ENCODE measurements at places on chromosomes 5 and 9. TPM values are rescaled to one million over a fixed set of nuclear protein-coding genes. Genes with fewer than 3 reads are reported as not detected.

PGM5 gene
- not detected for total RNA-seq

ZBTB26 gene
- 5.8 TPM for total RNA-seq

SPINK4 gene
- total RNA-seq: not detected

CTSV gene
- 82.2 TPM for total RNA-seq

HMCN2 gene
- 8.6 TPM for total RNA-seq

RASGRF2 gene
- 11.3 TPM for total RNA-seq

PCDHGA5 gene
- total RNA-seq: 1.1 TPM

WDR70 gene
- total RNA-seq: 38.1 TPM

CD274 gene
- not detected for total RNA-seq

AFAP1L1 gene
- 2.0 TPM for total RNA-seq

RGS7BP gene
- 0.31 TPM for total RNA-seq

MARCOL gene
- not detected for total RNA-seq

CARD6 gene
- total RNA-seq: 0.22 TPM

ACOT12 gene
- total RNA-seq: not detected

GRCh38 chr5:136814619-136815378 is 449.5 kb upstream of the TRPC7 start:
- no peak for DNase-seq

GRCh38 chr5:164203581-164204225 is 698.3 kb downstream of the MAT2B start:
- DNase-seq: no peak

- no peak for DNase-seq
Observed at GRCh38 chr9:116423149-116423548, 264.0 kb upstream of the TRIM32 start.

GRCh38 chr5:125891061-125891725 is 532.0 kb upstream of the GRAMD2B start:
- no peak for DNase-seq

GRCh38 chr5:132688536-132689339 is 14.9 kb downstream of the IL4 start:
- DNase-seq: no peak

- DNase-seq: no peak
Observed at GRCh38 chr9:14107977-14108376, 206.0 kb downstream of the NFIB start.

DNA sequence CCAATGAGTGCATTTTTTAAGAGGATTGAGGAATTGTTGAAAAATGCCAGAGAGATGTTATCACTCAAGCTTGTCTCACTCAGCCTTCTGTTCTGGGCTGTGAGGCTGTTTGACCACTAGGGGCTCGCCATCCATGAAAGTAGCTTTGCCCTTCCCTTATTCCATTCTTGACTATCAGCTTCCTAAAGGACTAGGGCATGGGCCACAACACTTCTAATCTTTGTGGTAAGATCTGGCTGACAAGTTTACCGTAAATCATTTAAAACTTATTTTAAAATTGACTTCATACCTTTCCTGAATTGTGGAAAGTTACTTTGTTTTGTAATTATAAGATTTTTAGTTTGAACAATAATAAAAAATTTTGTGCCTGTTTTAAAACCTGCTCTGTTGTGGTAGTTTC is 49.5 kb downstream of the TJP2 start:
- peak; percentile 79 for DNase-seq

DNA sequence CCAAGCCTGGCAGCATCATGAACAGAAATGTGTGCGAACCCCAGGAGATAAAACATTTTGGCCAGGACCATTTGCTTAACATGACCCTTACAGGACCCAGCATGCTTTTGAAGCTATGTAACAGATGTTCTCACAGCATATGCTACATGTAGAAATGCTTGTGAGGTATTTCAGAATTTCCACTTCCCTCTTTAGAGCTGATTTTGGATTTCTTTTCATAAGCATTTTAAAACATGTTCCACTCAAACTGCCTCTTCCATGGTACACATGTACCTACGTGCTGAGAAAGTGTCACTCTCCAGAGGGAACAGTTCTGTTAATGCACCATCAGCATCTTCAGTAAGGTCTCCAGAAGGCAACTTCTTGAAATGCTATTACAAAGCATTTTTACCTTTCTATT is 15.7 kb upstream of the TSSK1B start:
- no peak for DNase-seq

- DNase-seq: no peak
Observed at GRCh38 chr5:73339051-73339575, 109.5 kb downstream of the FOXD1 start.

GRCh38 chr9:109316207-109316640 is 4.6 kb downstream of the EPB41L4B start:
- no peak for DNase-seq

GRCh38 chr5:36741128-36741527 is 134.7 kb downstream of the SLC1A3 start:
- DNase-seq: no peak

- DNase-seq: no peak
Observed at GRCh38 chr5:31935496-31936369, 238.4 kb downstream of the GOLPH3 start.

DNA sequence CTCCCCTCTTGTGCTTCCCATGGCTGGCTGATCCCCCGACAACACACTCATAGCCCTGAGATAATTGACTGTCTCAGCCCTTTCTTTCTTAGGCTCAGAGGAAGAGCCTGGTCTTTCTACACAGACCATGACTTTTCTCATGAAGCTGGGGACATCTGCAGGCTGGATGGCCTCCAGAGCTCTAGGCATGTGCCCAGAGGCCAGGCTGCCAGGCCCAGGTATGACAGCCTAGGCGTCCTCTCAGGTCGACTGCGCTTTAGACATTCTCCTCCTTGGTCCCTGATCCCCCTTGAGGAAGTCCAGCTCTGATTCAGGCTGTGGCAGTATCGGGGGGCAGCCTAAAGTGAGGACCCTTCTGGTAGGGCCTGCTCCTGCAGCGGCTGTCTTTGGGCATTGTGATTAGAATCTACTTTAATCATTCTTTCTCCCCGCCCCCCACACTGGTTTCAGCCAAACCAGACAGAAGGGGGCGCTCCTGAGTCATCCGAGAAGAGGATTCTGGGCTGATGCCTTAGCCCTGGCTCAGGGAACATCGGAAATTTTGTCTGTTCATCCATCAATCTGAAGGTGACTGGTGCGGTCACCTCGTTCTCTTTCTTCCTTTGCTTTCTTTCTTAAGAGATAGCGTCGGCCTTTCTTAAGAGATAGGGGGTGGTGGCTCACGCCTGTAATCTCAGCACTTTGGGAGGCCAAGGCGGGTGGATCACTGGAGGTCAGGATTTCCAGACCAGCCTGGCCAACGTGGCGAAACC is 66.5 kb upstream of the HSPA9 start:
- DNase-seq: peak; percentile 86

DNA sequence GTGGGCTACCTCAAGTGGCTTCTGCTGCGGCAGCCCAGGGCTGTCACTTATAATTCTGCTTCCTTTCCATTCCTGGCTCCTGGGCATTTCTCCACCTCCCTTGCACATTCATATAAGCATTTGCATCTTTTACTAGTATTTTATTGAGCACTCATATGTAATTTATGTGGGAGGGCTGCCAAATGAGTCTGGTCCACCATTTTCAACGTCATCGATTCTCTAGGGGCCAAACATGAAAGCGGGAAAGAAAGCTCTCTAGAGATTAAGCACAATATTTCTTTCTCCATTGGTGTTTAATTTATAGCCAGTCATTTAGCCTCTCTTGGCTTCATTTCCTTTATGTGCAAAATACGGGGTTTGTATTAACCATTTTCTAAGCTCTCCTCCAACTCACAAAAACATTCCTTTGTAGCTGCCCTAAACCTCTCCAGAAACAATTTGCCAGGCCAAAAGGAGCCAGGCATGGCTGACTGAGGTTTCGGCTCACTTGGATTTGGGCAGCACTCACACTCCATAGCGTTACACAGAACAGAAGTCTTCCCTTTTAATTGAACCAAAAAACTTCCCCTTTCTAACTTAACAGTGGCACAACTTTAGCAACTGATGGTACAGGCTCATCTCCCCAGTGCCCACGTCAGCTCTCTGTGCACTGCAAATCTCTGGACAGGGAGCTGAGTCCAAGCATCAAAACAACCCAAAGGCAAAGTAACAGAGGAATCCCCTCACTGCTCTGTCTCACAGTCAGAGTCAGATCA is 183.5 kb downstream of the ROR2 start:
- DNase-seq: no peak

DNA sequence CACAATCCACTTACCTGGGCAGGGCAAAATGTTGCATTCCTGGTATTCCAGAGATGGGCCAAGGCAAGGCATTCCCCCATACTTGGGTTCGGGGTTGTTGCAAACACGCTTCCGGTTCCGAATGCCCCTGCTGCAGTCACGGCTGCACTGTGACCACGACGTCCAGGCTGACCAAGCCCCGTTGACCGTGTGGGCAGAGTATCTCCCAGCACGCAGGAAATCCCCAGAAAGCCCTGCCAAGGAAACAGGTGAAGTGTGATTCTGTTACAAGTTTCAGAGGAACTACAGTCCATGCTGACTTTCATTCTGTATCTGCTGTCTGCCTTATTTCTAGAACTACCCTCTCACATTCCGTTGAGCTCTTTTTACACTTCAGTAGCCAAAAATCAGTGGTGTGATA is 483.0 kb downstream of the SEMA5A start:
- no peak for DNase-seq

DNA sequence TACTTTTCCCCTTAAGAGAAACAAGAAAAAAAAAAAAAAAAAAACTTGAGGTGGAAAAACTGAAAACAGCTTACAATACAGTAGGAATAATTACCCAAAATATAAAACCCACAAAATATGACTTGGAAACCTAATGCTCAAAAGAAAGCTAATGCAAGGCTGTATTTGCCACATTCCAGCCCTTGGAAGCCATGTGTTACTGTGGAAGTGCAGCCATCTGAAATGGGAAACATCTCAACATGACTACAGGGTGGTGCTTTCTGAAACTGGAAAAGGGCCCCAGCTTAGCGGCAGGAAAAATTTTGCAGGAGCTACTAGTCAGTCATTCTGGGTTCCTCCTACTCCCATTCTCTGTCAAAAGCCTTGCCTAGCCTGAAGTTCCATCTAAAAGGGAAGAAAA is 20.4 kb downstream of the CDK5RAP2 start:
- no peak for DNase-seq

DNA sequence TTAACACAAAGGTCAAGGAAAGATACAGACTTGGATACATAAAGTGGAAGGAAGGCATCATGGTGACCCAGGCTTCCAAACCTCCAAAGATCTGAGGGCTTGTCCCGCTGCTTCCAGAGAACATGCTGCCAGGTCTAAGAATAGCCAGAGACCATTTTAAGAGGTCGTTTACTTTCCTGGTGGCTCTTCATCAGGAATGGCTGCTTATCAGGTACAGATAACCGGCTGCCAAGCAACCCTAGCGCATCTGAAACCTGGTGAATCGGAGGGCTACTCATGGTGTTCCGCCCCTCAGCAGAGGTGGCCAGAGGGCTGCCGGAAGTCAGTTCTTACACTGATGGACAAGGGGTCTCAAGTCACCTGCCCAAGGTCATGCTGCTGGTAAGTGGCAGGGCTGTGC is 251.3 kb upstream of the DAP start:
- DNase-seq: no peak

DNA sequence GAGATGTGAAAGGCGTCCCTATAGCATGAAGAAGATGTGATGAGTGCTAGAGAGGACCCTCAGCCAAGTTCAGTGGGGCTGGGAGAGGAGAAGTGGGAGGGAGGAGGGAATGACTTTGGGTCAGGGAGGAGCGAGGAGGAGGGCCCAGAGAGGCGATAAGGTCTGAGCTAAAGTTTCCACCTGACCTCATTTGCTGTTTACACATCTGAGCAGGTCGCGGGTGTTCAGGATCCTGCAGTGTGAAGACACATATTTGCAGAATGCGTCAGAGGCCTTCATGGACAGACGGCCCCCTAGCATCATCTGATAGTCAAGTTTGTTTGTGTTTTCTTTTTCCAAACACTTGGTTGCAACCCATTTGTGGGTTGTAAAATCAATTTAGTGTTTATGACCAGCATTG is 18.9 kb upstream of the IGFBPL1 start:
- DNase-seq: no peak

DNA sequence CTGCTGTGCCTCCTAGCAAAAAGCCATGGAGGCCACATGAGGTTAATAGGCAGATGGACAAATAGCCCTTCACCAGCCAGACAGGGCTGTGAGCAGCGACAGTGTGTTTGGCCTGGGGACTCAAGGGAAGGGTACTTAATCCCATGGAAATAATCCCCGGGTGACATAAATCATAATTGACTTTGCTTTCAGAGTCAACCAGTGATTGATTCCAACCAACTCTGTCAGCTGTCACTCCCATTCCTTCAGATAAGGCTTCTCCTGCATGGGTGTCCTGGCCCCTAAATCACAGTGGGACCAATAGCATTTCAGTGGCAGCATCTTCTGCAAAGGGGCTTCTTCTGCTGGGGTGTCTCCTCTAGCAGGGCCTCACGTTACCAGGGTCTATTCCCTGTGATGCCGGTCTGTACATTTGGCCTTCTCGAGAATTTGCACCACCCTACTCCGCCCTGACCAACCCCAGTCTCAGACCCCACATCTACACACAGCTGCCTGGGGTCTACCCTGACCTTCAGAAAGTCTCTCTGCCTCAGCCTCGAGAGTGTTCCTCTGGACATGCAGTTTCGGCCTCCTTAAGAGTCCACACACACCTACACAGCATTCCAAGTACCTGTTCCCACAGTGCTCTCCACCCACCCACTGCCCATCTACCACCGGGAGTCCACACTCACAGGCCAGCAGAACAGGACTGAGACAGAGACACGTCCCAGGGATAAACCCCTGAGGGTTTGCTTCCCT is 3.7 kb downstream of the CLTB start:
- DNase-seq: no peak

GRCh38 chr9:101849102-101849707 is 110.8 kb upstream of the GRIN3A start:
- no peak for DNase-seq

DNA sequence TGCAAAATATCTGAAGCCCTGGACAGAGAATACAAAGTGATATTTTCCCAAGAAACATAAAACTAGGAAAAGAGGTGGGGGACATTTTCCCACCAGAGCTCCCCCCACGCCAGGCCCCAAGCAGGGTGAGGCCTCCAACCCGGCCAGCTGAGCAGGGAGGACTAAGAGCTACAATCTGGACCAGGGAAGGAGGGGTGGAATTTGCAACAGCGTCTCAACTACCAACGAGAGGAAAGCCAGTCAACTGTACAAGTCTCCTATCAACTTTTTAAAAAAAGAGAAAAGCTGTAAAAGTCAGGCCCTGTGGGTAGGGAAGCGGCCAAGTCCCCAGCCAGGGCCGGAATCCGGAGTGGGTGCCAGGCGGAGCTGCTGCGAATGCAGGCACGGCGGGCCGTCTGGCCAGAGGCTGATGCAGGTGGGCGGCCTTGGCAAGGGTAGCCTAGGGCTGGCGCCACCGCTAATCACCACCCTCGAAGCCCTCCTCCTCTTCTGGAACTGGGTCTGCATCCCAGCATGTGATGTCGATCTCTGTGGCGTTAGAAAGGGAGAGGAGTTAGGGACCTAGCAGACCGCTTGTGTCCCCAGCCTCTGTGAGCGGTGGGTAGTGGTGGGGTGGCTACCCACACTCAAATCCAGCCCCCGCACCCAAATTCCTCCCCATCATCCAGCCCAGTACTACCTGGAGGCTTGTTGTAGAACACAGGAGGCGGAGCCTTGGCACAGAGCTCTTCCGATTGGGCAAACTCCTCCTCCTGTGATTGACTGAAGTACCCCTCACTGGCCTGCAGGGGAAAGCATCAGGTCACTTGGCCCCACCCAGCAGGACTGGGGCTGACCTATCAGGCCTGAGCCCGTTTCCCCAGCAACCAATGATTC is 10.6 kb downstream of the PRR7 start:
- DNase-seq: peak; percentile 99

GRCh38 chr9:93673839-93674334 is 97.5 kb downstream of the PHF2 start:
- DNase-seq: peak; percentile 20

- DNase-seq: no peak
Observed at GRCh38 chr5:143543358-143544255, 140.1 kb upstream of the NR3C1 start.

GRCh38 chr5:17860660-17861315 is 226.5 kb downstream of the TAF11L14 start:
- no peak for DNase-seq
